Stimulated activated CD8-positive, alpha-beta memory T cell treated with anti-CD3 and anti-CD28 coated beads, Interleukin-4, amount 100 ng/mL, for 48 hours (primary cell): ENCODE measurements at places on chromosomes 1 and 21.

DNA sequence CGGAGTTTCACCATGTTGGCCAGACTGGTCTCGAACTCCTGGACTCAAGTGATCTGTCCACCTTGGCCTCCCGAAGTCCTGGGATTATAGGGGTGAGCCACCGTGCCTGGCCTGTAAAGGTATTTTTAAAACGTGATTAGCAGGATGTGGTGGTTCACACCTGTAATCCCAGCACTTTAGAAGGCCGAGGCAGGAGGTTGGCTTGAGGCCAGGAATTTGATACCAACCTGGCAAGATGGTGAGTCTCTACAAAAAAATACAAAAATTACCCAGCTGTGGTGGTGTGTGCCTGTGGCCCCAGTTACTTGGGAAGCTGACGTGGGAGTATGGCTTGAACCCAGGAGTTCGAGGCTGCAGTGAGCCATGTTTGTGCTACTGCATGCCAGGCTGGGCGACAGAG, 43.3 kb upstream of the SOD1 start:
- no peak for DNase-seq

- DNase-seq, result no peak
Observed at GRCh38 chr1:229136822-229137221, 134.1 kb upstream of the RAB4A start.

DNA sequence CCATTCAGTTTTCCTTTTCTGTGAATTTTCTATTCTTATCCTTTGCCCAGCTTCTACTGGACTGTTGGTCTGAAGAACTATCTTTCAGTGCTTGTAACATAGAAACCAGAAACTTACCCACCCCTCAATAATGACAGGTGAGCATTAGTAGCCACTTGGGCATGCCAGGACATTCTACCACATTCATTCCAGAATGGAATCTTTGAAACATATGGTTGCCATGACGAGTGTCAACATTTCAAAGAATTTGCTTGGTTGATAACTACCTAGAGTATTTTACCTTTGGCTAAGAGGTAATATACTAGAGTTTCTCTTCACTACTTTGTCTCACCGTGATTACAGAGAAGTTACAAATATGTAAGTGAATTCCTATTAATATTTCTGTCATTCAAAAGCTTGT, at the start of gene MROH9:
MROH9 (plus strand) TSS at position 304 of the 400 bp plus-strand sequence. CDS start 10,023 bp downstream, outside the sequence.
- no peak for DNase-seq

DNA sequence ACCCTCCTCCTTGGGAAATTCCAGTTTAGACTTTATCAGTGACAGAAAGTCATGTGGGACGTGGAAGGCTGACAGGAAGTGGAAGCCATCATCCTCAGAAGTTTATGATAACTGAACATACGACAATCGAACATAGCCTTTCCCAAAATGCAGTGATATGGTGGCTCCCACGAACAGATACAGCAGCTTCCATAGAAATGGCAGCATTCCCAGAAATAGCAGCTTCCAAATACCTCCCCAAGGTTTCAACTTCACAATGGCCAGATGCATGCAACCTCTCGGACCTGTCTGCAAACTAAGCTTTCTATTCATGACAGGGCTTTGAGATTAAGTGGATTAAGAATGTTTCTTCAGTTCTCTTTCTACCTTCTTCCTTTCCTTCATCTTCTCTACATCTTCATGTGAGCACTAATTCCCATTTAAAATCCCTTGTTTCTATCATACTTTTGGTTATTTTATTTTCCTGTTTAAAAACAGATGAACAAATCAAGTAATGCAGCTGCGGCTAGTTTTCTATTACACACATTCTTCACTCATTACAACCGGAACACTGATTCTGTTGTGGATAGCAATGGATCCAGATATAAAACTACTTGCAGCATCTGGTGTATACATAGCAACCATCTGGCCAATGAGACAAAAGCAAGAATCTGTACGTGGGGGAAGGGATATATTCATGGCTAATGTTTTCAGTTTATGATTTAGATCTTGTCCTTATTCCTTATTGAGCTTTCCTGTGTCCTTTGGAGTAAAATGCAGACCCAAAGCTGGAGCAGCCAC, 304.8 kb downstream of the BRINP3 start:
- no peak for DNase-seq

DNA sequence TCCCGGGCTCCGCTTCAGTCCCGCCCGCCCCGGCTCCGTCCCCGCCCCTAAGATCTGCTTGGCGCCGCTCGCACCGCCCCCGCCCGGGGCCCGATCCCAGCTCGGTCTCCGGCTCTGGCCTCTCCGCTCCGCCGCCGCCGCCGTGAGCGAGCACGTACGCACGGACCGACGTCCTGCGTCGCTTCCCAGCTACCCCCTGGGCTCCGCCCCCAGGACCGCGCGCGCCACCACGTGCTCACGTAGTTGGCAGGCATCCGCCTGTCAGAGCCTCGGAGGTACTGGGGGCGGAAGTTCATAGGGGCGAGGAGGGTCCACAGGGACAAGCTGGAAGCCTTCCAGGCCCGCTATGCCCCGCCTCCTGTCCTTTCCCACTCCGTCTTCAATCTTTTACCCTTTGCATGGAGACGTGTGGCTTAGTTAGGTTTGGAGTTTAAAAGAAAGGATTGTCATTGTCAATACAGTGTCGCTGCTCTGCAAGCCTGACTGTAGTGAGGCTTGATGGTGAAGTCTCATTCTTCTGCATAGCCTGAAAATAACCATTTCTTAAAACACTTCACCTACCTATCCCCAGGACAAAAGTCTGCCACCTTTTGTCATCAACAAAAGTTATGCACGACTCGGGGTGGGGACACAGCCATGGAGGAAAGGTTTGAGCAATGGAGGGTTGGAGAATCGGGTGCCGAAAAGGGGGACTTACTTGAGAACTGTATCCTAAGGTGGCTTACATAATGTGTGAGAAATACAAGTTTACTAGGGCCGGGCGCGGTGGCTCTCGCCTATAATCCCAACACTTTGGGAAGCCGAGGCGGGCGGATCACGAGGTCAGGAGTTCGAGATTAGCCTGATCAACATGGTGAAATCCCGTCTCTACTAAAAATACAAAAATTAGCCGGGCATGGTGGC, at the start of gene CLK2:
CLK2 (minus strand) TSS at position 162 of the 903 bp plus-strand sequence. CDS start 2,527 bp downstream, outside the sequence.
- DNase-seq, result peak; percentile 98

DNA sequence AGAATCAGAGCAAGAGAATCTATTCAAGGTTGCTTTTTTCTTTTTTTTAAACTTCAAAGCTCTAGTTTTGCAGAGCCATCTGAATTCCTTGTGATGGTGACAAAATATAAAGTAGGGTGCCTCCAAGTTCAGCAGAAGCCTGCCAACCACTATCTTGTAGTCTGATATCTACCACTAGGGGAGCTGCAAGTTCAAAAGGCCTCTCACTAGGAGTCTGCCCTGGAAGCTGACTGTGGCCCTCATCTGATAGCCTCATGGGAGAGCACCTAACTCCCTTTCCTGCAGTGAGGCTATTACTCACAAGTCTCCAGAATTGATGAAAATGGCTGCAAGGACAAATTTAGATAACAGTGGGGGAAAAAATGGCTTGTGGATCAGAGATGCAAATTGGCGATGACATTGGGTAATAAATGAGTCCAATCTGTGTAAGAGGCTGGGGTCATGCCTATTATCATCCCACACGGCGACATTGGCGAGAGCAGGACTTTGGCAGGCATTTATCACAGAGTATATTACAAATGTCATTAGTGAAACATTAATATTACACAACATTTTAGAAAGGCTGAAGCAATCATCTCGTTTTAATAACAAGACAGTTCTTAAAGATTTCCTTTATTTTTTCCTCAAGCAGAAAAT, 10.7 kb upstream of the ZP4 start:
- DNase-seq, result no peak
